ENCODE measurements at places on chromosomes 2 and 18.

DNA sequence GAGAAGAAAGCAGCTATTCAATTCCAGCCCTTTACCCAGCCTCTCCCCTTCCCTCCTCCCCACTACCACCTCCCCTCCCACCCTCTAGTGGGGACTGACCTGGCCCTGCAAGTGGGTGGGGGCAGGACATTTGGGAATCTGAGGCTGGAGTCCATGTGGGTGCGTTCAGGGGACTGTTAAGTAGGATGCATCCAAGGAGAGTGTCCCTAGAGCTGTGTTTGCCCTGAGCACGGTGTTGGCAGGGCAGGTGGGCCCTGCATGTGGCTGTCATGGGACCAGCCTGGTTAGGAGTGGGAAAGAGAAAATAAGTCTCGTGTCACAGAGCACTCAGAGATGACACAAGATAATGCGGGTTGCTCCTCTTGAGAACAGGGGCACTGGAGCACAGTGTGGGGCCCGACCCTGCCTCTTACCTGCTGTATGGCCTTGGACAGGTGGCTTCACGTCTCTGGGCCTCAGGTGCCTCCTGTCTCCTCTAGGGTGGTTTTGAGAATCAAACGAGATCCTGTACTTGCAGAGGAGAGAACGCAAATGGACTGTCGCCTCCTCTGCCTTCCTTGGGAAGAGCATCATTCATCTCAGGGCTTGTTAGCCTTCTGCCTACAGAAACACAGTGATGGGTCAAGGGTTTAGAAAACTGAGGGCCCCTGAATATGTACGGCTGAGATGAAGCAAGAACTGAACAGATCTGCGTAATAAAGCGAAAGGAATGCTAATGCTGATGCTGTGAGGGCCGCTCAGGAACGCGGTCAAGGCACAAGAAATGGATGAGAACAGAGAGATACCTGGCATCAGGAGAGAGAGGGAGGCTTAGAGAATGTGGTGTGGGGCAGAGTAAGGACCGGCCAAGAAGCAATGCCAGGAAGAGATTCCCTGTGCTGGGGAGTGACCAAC is 187.7 kb upstream of the HAAO start:
- DNase-seq, result no peak

- DNase-seq, result no peak
Observed at GRCh38 chr2:162490761-162491470, 147.0 kb downstream of the GCA start.

DNA sequence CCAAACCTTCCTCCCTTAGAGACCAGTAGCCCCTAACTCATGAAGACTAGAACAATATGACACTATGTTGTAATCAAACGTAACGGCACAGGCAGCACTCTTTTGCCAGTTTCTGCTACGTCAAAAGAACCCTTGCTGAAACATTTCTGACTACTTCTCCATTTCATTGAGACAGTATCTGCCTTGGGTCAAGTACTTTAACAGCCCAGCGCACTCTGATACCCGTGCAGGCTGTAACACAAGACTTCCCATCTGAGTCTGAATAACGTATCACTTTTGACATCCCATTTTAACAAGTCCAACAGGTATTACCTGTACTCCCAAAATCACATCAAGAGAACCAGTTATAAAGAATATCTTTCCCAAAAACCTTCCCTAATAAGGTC is 38.4 kb downstream of the TBC1D8 start:
- DNase-seq, result no peak

- peak; percentile 100 for DNase-seq
Observed at GRCh38 chr2:118668431-118669424, 178.7 kb downstream of the EN1 start.

- DNase-seq, result no peak
Observed at GRCh38 chr2:10768063-10768507, 44.5 kb downstream of the PDIA6 start.

DNA sequence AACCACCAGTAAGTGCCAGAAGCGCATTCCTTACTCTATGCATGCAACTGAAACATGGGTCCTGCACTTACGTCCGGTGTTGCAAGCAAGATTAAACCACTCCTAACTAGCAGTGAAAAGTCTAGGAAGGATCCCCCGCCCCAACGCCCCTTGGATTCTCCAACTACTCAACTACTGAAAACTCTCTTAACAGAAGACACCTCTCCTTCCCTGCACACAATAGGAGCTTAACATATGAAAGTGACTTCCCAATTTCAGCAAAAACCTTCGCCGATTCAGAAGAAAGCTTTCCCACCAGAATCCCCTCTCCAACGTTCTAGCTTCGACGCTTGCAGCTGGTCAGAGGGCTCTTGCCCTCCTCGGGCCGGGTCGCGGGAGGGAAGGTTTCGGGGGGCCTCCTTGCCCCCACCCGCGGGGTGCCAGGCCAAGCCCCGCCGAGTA is 578 bp downstream of the IWS1 start:
- peak; percentile 42 for DNase-seq

DNA sequence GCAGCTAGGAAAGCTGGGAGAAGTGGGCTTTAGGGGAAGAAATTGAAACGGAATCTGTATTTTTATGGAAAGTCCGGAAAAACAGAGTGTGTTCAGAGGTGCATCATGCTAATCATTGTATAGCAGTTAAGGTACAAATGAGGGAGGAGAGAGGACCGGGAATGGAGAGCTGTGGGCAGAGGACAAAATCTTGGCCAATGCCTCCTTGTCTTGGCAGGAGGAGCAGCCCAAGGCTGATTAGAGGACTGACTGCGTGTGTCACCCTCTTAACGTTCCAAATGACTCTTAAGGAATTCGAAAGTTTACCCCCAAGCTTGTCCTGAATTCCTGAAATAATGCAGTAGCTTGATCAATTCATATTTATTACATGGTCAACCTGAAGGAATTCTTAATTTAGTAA is 81.0 kb downstream of the ZNF236 start:
- DNase-seq, result no peak
